ENCODE measurements at places on chromosomes 1 and 21.
A peak's percentile ranks its signal among the peaks of the same experiment; 100 is the strongest.

DNA sequence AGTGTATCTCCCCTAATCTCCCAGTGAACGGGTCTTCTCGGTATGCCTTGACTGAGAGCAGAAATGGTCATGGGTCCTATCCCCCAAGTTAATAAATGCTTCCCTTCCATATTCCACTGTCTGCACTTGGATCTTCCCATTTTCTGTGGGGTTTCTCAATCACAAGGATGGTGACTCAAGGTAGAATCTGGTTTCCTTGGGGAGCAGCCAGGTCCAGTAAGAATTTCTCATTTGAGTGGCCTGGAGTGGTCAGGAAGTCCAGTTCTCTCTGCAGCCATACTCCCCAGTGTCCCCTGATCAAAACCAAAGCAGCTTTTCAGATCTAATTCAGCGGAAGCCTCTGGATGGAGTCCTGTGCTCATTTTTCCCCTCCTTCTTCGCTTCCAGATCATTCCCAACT lies 14.8 kb upstream of the SLC27A3 start:
- DNase-seq, result no peak

GRCh38 chr1:234288946-234289345 lies 84.3 kb upstream of the COA6 start:
- no peak for DNase-seq

- peak; percentile 42 for DNase-seq
Observed at GRCh38 chr1:67766141-67766978, 66.9 kb downstream of the GNG12 start.

DNA sequence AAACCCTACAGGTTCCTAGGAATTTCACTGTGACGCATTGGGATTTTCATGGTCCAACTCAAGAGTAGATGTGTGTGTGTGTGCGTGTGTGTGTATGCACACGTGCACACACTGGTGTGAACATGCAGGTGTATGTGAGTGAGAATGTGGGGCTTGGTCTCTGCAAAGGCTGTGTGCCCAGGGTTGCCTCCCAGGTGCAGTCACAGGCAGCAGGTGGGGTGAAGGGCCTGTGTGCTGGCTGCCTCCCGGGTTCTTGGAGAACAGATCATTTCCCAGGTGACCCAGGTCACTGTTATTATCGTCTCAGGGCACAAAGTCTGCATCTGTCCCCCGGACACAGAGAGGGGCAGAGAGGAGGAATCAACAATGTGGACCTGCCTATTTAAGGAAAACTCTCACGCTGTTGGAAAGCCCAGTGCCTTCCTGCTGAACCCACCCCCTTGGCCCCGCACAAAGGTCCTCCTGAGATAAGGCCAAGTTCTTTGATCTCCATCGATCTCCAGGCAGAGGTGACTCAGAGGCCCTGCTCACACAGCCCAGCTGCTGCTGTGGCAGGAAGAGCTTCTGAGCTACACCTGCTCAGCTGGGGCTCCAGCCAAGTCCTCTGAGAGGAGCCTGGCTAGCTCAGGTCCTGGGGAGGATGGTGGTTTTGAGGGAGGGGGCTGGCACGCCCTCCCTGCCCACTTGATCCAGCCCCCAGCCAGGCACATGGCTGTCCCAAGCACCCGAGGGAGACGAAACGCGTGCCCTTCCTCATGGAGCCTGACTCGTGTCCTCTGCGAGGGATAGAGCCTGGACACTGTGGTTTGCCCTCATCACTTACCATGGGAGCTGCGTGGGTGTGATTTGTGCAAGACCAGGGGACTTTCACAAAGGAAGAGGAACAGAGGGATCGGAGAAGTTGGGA lies 134.0 kb upstream of the ARHGEF16 start:
- DNase-seq, result no peak

GRCh38 chr21:38196036-38196435 lies 60.8 kb upstream of the KCNJ15 start:
- no peak for DNase-seq

DNA sequence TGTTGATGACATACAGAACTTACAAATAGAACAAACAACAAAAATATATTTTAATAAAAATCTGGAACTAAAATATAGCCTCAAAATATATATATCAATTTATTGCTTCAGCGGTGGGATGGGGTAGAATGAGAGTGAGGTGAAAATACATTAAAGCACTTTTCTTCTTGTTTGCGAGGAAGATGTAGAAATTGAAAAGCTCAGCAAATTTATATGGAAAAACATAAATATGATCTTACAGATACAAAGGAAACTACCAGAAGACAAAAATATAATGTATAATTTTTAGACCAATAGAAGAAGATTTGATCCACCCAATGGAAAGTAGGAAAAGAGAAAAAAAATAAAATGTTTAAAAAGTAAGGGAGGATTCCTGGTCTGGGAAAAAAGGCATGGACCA lies 372.2 kb downstream of the DISC1 start:
- no peak for DNase-seq

DNA sequence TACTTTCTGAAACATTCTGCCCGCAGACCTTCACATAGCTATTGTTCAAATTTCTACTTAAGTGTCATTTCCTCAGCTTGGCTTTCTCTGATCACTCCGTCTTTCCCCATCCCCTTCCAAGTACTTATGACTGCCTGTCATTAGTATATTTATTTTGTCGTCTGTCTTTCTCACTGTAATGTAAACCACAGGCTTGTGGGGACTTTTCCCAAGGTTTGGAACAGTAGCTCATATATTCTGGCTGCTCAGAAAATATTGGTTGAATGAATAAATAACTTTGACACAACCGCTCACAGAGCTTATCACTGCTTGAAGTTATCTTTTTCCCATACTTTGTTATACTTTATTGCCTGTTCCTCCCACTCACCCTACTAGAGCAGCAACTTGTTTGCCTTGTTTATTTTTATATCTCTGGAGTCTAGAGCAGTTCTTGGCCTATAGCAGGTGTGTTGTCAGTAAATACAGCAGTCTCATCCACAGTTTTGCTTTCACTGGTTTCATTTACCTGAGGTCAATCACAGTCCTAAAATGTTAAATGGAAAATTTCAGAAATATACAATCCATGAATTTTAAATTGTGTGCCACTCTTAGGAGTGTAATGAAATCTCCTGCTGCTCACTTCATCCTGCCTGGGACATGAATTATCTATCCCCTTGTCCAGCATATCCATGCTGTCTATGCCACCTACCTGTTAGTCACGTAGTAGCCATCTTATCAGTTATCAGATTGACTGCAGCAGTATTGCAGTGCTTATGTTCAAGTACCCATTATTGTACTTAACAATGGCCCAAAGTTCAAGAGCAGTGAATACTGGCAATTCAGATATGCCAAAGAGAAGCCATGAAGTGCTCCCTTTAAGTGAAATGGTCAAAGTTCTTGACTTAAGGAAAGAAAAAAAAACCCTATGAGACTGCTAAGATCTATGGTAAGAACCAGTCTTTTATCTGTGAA lies 2.4 kb upstream of the CNIH4 start:
- no peak for DNase-seq

- DNase-seq, result no peak
Observed at GRCh38 chr1:35857830-35858229, 25.2 kb upstream of the AGO1 start.

DNA sequence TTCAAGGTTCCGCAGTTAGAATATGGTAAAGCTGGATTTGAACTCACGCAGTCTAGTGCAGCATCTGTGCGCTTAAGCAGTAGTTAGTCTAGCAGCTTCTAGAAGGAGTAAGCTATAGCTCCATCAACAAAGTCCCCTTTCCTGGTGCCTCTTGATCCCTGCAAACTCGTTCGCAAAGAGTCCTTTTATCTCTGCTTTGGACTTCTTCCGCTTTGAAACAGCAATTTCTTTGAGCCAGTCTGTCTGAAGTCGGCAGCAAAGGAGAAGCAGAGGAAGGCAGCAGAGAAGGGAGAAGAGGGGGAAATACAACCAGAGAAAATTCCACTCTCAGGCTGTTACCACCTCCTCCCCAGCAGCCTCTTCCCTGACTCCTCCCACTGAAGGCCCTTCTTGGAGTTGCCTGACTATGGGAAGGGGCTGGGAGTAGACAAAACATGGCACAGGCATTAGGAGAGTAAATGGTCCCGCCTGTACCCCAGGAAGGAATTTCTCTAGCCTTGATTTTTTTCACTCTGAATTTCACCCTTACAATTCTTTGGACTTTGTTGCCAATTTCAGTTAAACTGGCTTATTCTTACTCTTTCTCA lies 25.9 kb downstream of the HSD3B2 start:
- no peak for DNase-seq

Measured in dorsolateral prefrontal cortex (tissue), 122 donors.